ENCODE measurements at places on chromosomes 6 and 20.

GRCh38 chr6:69789578-69789977 lies 7.2 kb downstream of the LMBRD1 start:
- no peak for DNase-seq

DNA sequence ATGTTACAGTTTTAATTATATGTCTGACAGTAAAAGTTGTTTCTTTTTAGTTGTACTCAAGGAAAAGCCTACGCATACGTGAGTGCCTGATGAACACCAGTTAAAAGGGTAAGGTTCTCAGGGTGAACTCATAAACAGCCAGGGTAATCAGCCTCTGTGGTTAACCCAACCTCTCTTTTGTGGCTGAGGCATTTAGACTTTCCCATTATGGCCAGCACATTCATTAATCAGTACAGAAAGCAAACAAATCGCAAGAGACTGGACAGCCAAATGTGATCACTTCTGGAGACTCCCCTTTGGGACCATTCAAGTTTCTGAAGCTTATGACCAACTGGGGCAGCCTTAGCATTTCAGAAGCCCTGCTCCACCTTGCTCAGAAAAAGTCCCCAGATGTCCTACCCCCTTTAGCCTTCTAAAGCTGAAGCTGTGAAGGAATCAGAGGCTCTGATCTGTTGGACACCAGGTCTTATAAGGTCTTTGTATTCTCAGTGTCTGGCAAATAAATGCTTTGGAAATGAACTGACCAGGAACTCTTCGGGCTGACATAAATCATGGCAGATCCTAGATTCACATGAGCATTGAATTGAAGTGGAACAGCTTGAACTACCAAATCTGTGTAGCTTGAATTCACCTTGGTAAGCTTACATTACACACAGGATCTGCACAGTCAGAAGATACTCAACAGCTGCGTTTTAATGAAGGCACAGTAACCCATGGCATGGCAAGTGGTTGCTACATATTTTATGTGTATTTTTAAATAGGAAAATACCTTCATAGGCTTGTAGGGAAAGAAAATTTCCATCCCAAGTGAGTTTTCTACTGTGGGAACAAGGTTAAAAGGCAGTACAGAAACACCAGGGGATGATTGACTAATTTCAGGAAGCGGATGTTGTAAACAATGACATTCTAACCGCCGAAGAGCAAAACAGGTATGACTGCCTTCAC lies 18.7 kb downstream of the IL20RA start:
- no peak for DNase-seq

DNA sequence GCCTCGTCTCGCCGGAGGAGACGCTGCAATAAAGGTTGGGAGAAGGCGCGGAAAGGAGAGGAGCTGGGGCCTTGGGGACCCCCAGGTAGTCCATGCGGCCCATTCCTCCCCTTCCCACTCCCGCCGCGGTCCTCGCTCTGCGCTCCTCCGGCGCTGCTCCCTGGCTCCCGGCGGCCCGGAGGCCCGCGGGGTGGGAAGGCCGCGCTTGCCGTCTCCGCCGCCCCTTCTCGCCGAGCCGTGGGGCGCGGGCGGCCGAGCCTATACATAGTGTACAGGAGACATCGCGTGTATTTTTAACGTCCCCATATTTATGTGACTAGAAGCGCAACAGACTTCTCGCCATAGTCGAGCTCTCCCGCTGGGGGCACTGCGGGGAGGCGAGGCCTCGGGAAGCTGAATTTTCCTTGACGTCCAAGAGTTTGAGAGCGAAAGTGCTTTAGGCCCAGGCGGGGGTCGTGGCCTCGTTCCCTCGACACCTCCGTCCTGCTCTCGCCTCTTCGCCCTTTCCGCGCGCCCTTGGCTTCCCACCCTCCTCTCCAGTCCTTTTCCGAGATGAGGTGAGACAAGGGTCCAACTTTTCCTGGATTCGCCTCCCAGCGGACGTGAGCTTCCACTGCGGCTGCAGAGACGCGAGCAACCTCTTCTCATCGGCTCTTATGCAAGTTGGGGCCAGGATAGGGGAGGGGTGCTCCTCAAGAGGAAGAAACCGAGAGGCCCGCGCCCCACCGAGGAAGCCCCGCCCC lies 29.0 kb downstream of the SLC12A5 start:
- DNase-seq, result no peak

- DNase-seq, result no peak
These were observed 284.5 kb upstream of the GJE1 start for GRCh38 chr6:141848029-141848890.

DNA sequence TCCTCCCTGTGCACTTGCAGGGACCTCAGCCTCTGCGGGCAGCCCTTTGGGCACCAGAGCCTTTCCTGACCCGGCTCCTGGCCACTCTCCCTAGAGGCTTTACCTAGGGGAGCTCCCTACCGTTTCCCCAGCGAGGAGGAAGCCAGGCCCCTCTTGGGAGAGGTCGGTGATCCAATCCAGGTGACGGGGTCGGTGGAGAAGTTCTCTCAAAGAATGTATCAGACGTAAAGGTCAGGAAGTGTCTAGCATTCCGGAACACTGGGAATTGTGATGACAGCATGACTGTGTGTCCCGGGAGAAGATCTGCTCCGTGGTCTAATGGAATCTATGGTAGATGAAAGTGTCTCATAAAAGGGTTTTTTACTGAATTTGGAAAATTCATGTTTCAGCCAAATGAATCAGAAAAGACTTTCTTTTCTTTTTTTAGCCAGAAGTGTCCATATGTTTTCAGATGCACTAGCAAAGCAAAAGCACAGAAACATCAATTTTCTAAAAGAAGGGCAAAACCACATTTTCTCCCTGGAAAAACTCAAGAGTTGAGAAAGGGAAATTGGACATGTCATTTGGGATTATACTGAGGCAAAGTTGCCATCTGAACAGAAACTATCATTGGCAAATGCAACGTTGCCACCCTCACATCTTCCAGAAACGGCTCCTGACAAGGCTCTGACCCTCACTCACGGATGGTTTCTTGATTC lies 289.4 kb downstream of the THBS2 start:
- DNase-seq, result no peak

GRCh38 chr20:4788314-4788713 lies 66.6 kb downstream of the PRND start:
- DNase-seq, result no peak

GRCh38 chr6:2135401-2135800 lies 110.0 kb downstream of the GMDS start:
- no peak for DNase-seq

- no peak for DNase-seq
These were observed 178.7 kb downstream of the DTNBP1 start for GRCh38 chr6:15484140-15484539.
